Cardiac muscle cell (in vitro differentiated cells and primary cell): ENCODE measurements at places on chromosomes 12 and 14. TPM values are rescaled to one million over a fixed set of nuclear protein-coding genes. Genes with fewer than 3 reads are reported as not detected.

Gene TAS2R9
- not detected in 2 replicates for polyA plus RNA-seq

Gene SLC24A4
- polyA plus RNA-seq, result 0.07 TPM in 1 of 2 replicates, not detected in the other

Gene KLRG1
- 13.1 and 15.6 TPM in 2 replicates for polyA plus RNA-seq

Gene RFX4
- not detected in 2 replicates for polyA plus RNA-seq

Gene CLEC14A
- polyA plus RNA-seq, result 0.49 TPM in 1 of 2 replicates, not detected in the other

Gene DACT1
- polyA plus RNA-seq, result 197 and 291 TPM in 2 replicates

Gene YAF2
- polyA plus RNA-seq, result 39.3 and 54.5 TPM in 2 replicates

Gene FBRSL1
- polyA plus RNA-seq, result 45.0 and 52.9 TPM in 2 replicates

Gene GALNT16
- polyA plus RNA-seq, result 3.4 and 7.7 TPM in 2 replicates

Gene C12orf75
- polyA plus RNA-seq, result 78.2 and 106 TPM in 2 replicates

Gene C12orf54
- polyA plus RNA-seq, result not detected in 2 replicates

Gene CRIP2
- polyA plus RNA-seq, result 1,364 and 1,845 TPM in 2 replicates

Gene LGR5
- polyA plus RNA-seq, result 0.34 TPM in 1 of 2 replicates, not detected in the other

Gene ANKRD33
- polyA plus RNA-seq, result 1.2 TPM in 1 of 2 replicates, not detected in the other

Gene ZBTB42
- polyA plus RNA-seq, result 7.6 and 9.6 TPM in 2 replicates

Gene DLK1
- 30.4 and 64.1 TPM in 2 replicates for polyA plus RNA-seq

Gene IFNG
- polyA plus RNA-seq, result 0.11 TPM in 1 of 2 replicates, not detected in the other

Gene CLEC1B
- not detected in 2 replicates for polyA plus RNA-seq

Gene FAM90A1
- polyA plus RNA-seq, result 0.97 TPM in 1 of 2 replicates, not detected in the other

Gene SLC39A5
- polyA plus RNA-seq, result 1.0 TPM in 1 of 2 replicates, not detected in the other

Gene ZNF84
- polyA plus RNA-seq, result 22.5 and 31.5 TPM in 2 replicates

Gene C14orf93
- polyA plus RNA-seq, result 6.7 and 10.5 TPM in 2 replicates

Gene DCN
- 3.3 and 5.0 TPM in 2 replicates for polyA plus RNA-seq

Gene GPR65
- polyA plus RNA-seq, result not detected in 2 replicates

Gene GNB3
- 1.7 and 2.1 TPM in 2 replicates for polyA plus RNA-seq

Gene NKX2-1
- polyA plus RNA-seq, result 0.11 TPM in 1 of 2 replicates, not detected in the other

Gene AKAP5
- 0.18 and 0.94 TPM in 2 replicates for polyA plus RNA-seq

Gene SYNDIG1L
- 0.52 TPM in 1 of 2 replicates, not detected in the other for polyA plus RNA-seq

Gene PLCZ1
- polyA plus RNA-seq, result not detected in 2 replicates

Gene TMCC3
- polyA plus RNA-seq, result 0.79 and 1.0 TPM in 2 replicates

Gene KRT79
- not detected in 2 replicates for polyA plus RNA-seq

Gene HCAR1
- not detected in 2 replicates for polyA plus RNA-seq

Gene INTS13
- polyA plus RNA-seq, result 18.9 and 33.9 TPM in 2 replicates

Gene GPR68
- polyA plus RNA-seq, result 0.22 and 2.1 TPM in 2 replicates

Gene KRT80
- not detected in 2 replicates for polyA plus RNA-seq

Gene IKZF4
- polyA plus RNA-seq, result 12.5 and 18.1 TPM in 2 replicates

Gene GPRC5A
- polyA plus RNA-seq, result 0.23 and 0.24 TPM in 2 replicates

Gene RTN1
- polyA plus RNA-seq, result 0.89 and 3.4 TPM in 2 replicates

Gene KSR2
- polyA plus RNA-seq, result 0.02 TPM in 2 replicates

Gene TBC1D30
- 1.2 TPM in 2 replicates for polyA plus RNA-seq

Gene MYH7
- 66.2 and 117 TPM in 2 replicates for polyA plus RNA-seq

Gene TSPAN19
- polyA plus RNA-seq, result 0.95 and 1.9 TPM in 2 replicates

Gene CD163
- not detected in 2 replicates for polyA plus RNA-seq

Gene TROAP
- 8.2 and 82.4 TPM in 2 replicates for polyA plus RNA-seq

Gene OTOGL
- polyA plus RNA-seq, result 6.4 and 9.4 TPM in 2 replicates

Gene ADAMTS20
- polyA plus RNA-seq, result 0.12 and 0.13 TPM in 2 replicates

Gene PLEKHD1
- 0.37 TPM in 1 of 2 replicates, not detected in the other for polyA plus RNA-seq

Gene GPR162
- polyA plus RNA-seq, result 29.2 and 38.6 TPM in 2 replicates

Gene KRT71
- polyA plus RNA-seq, result not detected in 2 replicates

Gene PRPF39
- 30.4 and 34.9 TPM in 2 replicates for polyA plus RNA-seq

Gene CINP
- polyA plus RNA-seq, result 45.4 and 53.9 TPM in 2 replicates

Gene DYRK2
- 48.2 and 66.3 TPM in 2 replicates for polyA plus RNA-seq

Gene SCNN1A
- not detected in 2 replicates for polyA plus RNA-seq

Gene RERGL
- not detected in 2 replicates for polyA plus RNA-seq
